ENCODE measurements at places on chromosomes 5 and 9.

DNA sequence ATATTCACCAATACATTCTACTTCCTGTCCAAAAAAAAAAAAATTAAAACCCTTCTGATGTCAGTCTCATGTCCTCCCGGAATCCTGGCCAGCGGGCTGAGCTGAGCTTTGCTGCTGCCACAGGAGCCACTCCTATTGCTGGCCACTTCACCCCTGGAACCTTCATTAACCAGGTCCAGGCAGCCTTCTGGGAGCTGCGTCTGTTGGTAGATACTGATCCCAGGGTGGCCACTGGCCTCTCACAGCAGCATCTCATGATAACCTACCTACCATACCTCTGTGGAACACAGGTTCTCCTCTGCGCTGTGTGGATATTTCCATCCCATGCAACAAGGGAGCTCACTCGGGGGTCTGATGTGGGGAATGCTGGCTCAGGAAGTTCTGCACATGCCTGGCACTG lies 21.0 kb upstream of the NPM1 start:
- DNase-seq: no peak

DNA sequence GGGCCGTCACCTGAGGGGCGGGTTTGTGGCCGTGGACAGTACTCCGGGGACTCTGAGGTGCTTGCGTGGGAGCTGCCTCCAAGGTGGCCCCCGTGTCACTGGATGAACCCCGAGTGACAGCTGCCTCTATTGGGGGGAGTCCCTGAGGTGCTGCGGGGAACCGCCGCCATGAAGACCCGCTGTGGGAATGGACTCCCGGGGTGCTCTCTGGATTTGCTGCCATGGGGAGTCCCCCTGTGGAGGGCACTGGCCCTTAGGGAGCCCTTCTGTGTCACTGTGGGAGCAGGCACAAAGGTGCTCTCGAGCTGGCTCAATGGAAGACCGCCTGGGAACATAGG lies 100.2 kb upstream of the CCL21 start:
- DNase-seq: no peak

GRCh38 chr5:38725371-38725865 lies 120.4 kb upstream of the OSMR start:
- no peak for DNase-seq

DNA sequence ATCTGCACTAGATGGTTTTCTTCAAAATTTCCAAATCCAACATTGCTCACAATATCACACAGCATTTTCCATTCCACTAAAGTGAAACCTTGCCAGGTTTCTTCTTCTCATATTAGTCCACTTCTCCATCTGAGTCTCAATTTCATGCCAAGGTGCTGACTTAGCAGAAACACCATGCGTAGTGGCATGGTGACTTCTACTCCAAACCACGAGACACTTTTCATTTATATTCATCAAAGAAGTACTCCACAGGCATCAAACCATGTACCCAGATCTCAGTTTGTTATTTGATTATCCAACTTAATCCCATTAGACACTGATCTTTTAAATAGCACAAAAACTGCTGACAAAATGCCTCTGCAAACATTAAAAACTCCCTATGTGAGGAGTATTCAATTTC lies 233.4 kb upstream of the ITGA1 start:
- DNase-seq: no peak

DNA sequence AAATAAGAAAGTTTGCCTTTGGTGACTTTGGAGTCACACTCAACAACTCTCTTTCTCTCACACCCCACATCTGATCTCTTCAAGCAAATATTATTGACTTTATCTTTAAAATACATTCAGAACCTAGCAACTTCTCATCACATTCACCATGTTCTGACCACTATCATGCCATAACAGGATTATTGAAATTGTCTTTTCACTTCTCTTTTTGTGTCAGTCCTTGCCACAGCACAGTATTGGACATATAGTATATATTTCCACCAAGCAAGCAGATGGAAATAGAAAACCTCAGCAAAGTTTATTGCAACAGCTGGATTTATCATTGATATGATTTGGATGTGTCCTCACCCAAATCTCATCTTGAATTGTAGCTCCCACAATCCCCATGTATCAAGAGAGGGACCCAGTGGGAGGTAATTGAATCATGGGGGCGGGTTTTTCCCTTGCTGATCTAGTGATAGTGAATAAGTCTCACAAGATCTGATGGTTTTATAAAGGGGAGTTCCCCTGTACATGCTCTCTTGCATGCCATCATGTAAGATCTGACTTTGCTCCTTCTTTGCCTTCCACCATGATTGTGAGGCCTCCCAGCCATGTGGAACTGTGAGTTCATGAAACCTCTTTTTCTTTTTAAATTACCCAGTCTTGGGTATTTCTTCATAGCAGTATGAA lies 26.9 kb upstream of the ITGA1 start:
- DNase-seq: no peak
